ENCODE measurements at places on chromosomes 12 and 14.

GRCh38 chr12:59594943-59595500 is 807 bp upstream of the SLC16A7 start:
- DNase-seq: no peak

DNA sequence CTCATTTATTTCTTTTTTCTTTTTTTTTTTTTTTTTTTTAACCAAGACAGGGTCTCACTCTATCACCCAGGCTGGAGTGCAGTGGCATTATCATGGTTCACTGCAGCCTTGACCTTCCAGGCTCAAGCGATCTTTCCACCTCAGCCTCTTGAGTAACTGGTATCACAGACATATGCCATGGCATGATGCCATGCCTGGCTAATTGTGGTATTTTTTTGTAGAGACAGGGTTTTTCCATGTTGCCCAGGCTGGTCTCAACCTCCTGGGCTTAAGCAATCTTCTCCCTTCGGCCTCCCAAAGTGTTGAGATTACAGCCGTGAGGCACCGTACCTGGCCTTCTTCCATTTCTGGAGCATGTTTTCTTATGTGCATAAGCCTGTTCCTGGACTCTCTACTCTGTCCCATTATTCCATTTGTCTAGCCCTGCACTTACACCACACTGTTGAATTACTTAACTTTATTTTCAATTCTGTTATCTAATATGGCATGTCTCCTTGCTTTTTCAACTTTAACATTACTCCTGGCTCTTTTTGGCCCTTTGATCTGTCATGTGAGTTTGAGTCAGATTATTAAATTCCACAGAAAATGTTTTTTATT is 47.9 kb upstream of the PTGDR start:
- no peak for DNase-seq

- no peak for DNase-seq
Observed at GRCh38 chr12:39923364-39923763, 182.5 kb downstream of the SLC2A13 start.

DNA sequence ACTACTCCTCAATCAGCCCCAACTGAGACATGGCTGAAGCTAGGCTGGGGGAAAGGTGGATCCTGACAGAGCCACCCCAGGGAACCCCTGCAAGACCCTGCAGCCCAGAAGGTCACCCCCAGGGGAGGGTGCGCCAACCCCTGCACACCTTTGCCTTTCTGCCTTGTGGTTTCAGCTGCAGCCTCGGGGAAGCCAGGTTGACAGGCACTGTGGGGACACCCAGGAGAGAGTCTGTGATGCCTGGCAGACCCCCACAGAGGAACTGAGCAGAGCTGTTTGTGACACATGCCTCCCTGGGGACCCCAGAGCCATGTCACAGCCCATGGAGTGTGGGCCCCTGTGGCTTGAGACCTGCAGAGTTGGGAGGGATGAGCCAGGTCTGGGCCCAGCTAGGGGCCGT is 11.8 kb upstream of the HHIPL1 start:
- no peak for DNase-seq

- DNase-seq: no peak
Observed at GRCh38 chr12:130700492-130701401, 15.4 kb downstream of the RIMBP2 start.
